ENCODE measurements at places on chromosomes 7 and 10.

GRCh38 chr10:45557275-45557905 is 115.2 kb downstream of the ZFAND4 start:
- no peak for DNase-seq

- DNase-seq: no peak
These were observed 27.8 kb upstream of the APBB1IP start for GRCh38 chr10:26410356-26410755.

DNA sequence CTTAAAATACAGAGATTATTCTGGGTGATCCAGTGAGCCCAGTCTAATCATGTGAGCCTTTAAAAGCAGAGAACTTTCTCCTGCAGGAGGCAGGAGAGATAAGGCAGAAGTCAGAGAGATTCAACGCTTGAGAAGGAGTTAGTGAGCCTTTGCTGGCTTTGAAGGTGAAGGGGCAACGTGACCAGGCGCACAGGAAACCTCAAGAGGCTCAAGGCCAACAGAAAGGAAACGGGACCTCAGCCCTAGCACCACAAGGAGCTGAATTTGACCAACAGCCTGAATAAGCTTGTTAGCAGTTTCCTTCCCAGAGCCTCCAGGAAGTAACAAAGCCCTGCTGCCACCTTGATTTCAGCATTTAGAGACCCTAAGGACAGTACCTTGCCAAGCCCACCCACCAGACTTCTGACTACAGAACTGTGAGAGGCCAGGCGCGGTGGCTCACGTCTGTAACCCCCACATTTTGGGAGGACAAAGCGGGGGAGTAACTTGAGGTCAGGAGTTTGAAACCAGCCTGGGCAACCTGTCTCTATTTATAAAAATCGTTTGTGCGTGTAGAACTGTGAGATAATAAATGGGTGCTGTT is 87.3 kb upstream of the KAT6B start:
- DNase-seq: peak; percentile 64

GRCh38 chr7:116439841-116440549 is 59.5 kb upstream of the CAV2 start:
- no peak for DNase-seq

DNA sequence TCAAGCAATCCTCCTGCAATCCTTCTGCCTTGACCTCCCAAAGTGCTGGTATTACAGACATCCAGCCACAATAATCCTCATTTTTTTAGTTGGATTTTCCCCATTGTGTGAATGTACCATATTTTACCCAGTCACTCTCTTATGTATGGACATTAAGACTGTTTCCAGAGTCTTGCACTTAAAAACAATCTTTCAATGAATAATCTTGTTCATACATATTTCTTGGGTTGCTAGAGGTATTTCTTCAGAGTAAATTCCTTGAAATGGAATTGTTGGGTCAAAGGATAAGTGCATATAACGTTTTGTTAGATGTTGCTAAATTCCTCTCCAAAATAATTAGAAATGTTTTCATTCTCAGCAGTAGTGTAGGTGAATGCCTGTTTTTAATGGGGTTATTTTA is 283.1 kb upstream of the KAT6B start:
- DNase-seq: no peak

DNA sequence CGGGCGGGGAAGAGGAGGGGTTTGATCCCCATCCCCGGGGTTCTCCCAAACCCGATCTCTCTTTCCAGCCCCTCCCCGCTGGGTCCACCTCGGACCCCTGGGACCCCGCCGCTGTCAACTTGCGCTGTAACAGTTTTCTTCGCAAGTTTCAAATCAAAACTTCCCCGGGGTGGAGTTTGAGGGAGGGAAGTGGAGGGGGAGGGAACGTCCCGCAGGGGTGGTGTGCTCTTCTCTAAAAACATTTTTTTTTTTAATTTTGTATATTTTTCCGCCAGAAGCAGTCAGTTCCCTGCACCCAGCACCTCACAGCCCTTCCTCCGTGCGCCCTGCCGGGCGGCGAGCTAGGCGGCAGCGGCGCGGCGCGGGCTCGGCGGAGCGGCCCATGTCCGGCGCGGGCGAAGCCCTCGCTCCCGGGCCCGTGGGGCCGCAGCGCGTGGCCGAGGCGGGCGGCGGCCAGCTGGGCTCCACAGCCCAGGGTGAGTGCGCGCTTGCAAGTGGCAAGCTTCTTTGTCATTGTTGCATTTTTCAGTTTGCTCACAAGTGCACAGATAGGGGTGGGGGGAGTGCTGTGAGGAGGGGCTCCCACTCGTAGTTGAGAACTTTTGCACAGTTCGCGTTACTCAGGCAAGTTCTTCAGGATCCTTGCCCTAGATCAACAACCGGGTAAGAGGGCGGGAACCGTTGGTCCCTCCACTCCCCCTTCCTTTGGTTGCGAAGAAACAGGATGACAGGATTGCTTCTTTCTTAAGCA is 933 bp downstream of the MDFIC start:
- DNase-seq: peak; percentile 47
